ENCODE measurements at places on chromosomes 3 and 15. TPM values are rescaled to one million over a fixed set of nuclear protein-coding genes. Genes with fewer than 3 reads are reported as not detected.

THAP10 gene
- total RNA-seq = not detected

KLHL40 gene
- total RNA-seq = not detected

RAB11A gene
- 163 TPM for total RNA-seq

ZPLD1 gene
- not detected for total RNA-seq

SLC2A2 gene
- total RNA-seq = not detected

SUCNR1 gene
- total RNA-seq = not detected

GRCh38 chr3:192174283-192174682, 553.1 kb downstream of the FGF12 start:
- DNase-seq = no peak

GRCh38 chr3:58520403-58521335, 16.3 kb downstream of the ACOX2 start:
- no peak for DNase-seq

GRCh38 chr3:104788807-104789206, 577.9 kb upstream of the ALCAM start:
- no peak for DNase-seq

DNA sequence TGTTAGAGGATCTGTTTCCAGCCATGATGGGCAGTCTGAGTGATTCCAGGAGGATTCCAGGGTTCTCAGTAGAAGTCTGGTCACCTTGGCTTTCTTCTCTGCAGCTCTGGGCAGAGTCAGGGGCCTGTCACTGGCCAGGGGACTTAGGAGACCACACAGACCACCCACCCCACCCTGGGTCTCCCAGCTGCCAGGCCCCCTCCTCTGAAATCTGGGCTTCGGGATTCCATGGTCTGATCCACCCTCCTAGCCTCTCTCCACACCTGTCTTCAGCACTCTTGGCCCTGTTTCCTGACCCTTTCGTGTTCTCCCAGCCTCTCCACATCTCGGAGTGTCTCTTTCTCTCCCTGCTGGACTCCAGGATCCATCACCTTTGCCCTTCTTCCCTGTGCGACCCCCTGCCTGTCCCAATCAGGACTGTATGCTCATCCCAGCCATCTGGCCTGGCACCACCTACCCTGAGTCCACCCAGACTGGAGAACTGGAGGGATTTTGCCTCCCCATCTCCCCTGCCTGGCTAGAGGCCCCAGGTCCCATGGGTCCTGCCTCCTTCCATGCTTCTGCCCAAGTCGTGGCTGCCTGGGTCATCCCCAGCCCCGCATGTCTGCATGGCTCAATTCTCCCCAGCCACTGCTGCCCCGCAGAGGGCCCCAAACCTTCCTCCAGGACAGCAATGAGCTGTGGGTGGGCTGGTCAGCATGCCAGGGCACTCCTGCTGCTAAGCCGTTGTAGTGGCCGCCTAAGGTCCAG, 34.3 kb downstream of the GOLGA6L10 start:
- no peak for DNase-seq

DNA sequence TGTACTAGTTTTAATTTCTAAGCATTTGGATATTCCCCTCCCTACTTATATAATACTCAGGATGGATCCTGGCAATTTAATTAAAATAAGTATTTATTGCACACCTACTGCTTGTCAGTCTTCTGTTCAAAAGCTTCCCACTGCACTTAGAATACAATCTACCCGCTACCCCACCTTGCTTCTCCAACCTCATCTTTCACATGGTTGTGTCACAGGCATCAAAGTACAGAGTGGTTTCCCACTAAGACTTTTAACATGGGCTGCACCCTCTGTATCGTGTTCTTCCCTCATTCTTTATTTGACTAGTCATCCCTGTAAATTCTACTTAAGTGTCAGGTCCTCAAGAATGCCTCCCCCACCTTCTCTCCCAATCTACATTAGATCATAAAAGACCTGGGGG, 35.0 kb downstream of the RIOX2 start:
- no peak for DNase-seq

DNA sequence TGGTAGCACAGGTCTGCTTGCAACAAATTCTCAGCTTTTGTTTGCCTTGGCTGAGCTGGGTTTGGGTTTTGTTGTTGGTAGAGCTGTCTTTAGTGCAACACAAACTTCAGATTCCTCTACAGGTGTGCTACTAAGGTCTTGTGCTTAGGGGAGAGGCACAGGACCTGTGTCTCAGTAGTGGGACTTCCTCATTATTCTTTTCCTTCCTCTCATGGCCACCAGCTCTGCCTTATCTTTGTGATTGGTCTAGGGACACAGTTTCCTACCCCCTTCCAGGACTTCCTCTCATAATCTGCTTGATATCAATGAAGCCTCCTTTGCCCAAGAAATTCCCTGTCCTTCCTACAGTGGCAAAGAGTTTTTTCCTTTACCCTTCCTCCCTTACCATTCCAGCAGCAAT, 24.9 kb upstream of the DNAAF4 start:
- no peak for DNase-seq

GRCh38 chr15:40392986-40393948, 10.7 kb downstream of the KNSTRN start:
- DNase-seq = no peak

- no peak for DNase-seq
Observed at GRCh38 chr3:16255726-16256125, 9.0 kb downstream of the DPH3 start.

- no peak for DNase-seq
Observed at GRCh38 chr3:89025185-89025584, 82.2 kb upstream of the EPHA3 start.

DNA sequence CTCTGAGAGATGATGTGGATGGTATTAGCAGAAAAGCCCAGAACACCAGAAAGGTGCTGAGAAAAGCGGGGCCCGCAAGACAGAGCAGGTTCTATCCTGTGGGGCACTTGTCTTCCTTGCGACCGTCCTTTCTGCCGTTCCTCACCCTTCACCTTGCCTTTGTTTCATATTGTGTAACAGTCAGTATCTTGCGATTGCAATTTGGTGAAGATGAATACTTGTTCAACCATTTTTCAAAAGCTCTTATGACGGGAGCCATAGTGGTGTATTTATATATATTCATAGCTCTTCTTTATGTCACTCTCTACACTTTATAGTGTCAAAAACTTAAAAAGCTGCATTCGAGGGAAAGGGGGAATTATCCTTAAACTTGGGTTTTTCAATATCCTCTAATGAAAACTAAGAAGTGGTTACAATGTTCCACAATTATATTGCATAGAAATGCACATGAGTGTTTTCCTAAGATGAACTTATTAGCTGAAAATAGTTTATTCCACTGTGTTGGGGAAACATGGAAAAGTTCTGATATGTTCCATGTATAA, 797 bp downstream of the MAP3K13 start:
- DNase-seq = no peak

- DNase-seq = no peak
Observed at GRCh38 chr3:177287231-177287630, 89.9 kb upstream of the TBL1XR1 start.

DNA sequence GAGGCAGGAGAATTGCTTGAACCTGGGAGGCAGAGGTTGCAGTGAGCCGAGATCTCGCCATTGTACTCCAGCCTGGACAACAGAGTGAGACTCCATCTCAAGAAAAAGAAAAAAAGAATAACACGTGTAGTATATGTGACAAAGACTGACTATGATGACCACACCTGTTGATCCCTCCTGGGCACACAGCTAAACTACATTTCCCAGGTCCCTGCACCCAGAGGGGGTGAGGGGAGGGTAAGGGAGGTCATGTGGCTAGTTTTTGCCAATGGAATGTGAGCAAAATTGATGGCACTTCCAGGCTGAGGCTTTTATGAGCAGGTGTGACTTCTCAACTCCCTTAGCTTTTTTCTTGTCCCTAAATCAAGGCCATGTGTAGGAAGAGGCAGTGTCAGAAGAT, 58.2 kb downstream of the KLHL6 start:
- no peak for DNase-seq

DNA sequence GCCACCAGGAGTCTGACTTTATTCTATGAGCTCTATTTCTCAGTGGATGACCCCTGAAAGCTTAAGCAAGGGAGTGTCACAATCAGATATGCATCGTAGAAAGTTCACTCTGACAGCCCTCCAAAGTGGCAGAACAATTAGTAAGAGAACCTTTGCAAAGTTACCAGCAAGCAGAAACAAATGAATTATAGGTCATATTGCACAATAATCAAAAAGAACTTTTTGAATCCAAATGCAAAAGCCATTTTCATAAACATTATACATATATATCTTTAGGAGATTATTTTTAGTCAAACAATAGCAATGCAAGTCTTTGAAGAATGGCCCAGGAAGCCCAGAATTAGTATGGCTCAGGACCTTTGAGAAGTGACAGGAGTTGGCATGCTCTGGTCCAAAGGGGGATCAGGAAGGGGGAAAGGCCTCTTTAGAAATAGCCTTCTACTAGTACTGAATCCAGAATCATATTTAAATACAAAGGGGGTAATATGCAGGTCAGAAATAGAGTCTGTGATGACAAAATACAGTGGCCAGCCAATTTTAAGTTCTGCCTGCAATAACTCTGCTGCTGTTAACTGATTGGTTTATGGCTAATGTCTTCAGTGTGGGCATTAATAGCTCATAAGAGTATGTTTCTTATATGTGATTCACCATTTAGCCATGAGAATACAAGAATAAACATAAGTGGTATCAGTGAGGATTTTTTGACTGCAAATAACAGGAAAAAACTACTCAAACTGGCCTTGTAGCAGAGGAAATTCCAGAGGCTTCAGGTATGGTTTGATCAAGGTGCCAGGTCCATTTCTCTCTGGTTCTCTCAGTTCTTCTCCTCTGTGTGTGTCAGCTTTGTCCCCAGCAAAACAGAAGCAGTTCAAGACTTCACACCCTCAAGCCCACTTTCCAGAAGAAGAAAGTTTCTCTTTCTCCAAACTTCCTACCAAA, 17.0 kb upstream of the ITGB5 start:
- no peak for DNase-seq

GRCh38 chr3:64563751-64564150, 124.0 kb downstream of the ADAMTS9 start:
- DNase-seq = no peak

DNA sequence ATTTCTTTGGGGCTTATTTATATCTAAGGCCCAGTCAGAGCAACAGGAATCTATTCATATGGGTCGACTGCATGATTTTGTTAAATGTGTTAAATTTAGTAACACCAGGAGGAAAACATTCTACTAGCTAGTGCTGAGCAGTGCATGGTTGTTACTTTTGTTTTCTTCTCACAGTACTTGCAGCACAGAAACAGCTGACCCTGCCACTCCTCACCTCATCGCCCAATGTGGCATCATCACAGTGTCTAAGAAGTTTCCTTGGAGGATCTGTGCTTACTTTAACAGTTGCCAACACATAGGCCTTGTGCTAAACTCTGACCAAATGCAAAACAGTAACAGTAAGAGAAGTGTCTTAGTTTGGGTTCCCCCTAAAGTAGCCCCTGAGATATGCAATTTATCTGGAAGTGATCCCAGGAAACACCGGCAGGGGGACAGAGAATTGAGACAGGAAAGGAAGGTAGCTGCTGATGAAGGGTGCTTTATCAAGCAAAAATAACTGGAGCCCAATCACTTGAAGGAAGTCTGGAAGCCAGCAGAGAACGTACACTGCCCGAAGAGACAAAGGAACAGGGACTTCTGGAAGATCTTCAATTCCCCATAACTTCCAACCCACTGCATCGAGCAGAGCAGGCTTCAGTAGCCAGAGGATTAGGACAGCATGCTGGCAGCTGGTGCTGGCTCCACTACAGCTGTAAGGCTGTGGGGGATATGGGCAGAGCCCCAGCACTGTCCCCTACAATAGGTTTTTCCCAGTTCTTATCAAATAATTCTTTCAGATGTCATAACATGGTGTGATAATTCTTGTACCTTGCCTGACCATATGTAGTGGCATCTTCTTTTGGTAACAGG, 36.0 kb upstream of the ULK4 start:
- no peak for DNase-seq

DNA sequence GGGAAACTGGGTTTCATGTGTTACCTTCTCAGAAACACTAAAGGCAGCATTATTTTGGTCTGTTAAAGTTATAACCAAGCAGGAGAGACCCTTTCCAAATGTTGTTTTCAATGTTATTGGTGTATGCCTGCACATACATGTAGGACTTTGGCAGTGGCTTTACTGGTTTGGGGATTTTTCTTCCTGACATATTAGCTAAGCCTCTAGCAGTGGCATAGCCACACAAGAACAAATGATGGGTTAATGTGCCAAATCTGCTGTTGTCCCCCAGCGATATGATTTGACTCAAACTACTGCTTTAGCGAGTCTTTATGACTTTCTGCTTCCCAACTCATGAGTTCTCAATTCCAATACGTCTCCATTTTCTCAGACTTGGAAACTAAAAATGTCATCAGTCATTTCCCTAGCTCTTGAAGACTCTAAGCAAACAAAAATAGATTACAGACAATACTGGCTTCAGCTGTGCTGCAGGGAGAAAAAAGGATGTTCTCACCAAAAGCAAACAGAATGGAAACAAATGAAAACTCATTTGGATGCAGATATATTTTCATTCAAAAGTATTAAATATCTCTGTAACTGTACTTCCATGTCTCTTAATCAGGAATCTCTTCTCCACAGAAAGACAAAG, 29.6 kb downstream of the TPM1 start:
- DNase-seq = no peak

GRCh38 chr15:101171954-101172353, 79.9 kb downstream of the CHSY1 start:
- DNase-seq = no peak

DNA sequence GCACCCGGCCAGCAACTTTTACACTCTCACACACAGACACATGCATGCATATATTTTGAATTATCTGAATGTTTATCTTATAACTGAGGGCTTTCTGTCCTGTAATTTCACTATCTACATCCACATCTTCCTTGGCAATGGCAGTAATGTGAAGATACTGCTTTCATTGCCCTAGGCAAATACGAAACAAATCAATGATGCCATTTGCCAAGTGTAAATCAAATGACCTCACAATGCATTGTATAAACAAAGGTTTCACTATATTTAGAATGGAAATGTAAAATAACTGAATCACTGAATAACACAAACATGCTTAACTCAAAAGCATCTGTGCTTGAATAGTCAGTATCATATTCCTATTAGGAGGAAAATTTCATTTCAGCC, 455.6 kb downstream of the TBL1XR1 start:
- DNase-seq = no peak

DNA sequence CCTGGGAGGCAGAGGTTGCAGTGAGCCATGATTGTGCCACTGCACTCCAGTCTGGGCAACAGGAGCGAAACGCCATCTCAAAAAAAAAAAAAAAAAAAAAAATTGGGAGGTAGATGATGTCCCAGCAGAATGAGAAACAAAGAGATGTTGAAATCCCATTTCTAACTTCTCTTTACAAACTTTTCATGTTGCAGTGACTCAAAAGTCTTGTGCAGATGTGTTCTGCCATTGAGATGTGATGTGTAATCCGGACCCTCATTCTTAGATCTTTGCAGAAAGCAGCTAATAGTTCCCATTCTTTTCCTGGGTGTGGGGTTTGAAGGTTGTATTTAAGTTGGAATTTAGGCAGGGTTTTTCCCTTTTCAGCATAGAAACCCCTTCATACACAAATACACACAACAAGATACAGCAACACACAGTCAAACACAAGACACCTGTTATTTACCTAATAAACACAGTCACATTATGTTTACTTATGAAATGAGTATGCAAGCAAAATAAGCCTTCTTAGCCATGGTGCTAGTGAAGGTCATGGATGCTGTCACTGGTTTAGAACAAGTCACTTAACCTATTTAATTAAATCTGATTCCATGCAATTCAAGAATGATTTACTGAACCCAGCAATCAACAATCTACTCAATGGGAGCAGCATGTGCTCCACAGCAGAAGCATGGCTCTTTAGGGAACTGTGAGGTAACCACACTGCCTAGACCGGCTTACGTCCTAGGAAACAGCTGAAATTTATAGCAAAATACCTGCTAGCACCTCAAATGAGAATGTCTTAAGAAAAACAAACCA, 14.9 kb downstream of the SIAH2 start:
- DNase-seq = no peak

Measured in activated CD4-positive, alpha-beta T cell treated with anti-CD3 and anti-CD28 coated beads, Interleukin-2, amount 10 ng/mL, durations not matched to agents 24 days and 14 days (primary cell).